ENCODE measurements at places on chromosomes 4 and X. TPM values are rescaled to one million over a fixed set of nuclear protein-coding genes. Genes with fewer than 3 reads are reported as not detected.

Gene POU3F4
- total RNA-seq: not detected

Gene GYPE
- not detected for total RNA-seq

Gene TSPAN7
- 2.8 TPM for total RNA-seq

Gene BEX3
- total RNA-seq: 264 TPM

Gene KLHL13
- 0.22 TPM for total RNA-seq

Gene IGSF1
- total RNA-seq: 0.27 TPM

Gene ATOH1
- total RNA-seq: not detected

Gene KCND1
- 0.96 TPM for total RNA-seq

Gene CSAG1
- not detected for total RNA-seq

Gene FATE1
- total RNA-seq: not detected

Gene AWAT2
- not detected for total RNA-seq

Gene WAS
- total RNA-seq: 0.27 TPM

Gene PABPC1L2A
- total RNA-seq: not detected

Gene TMEM156
- total RNA-seq: 22.7 TPM

Gene DACH2
- total RNA-seq: not detected

Gene SLC6A8
- 13.5 TPM for total RNA-seq

Gene HDAC6
- 27.3 TPM for total RNA-seq

Gene CXXC4
- not detected for total RNA-seq

Gene FGD1
- total RNA-seq: 7.2 TPM

Gene IRAK1
- total RNA-seq: 217 TPM

Gene SSX2B
- not detected for total RNA-seq

Gene CXCL3
- 4.8 TPM for total RNA-seq

Gene SULT1B1
- total RNA-seq: not detected

Gene PPARGC1A
- 0.10 TPM for total RNA-seq

Gene CT55
- not detected for total RNA-seq

Gene BEX5
- total RNA-seq: not detected

Measured in A549 treated with Mapracorat at 1 μM for 4 hours (cell line).